ENCODE measurements at places on chromosomes 11 and 22.

DNA sequence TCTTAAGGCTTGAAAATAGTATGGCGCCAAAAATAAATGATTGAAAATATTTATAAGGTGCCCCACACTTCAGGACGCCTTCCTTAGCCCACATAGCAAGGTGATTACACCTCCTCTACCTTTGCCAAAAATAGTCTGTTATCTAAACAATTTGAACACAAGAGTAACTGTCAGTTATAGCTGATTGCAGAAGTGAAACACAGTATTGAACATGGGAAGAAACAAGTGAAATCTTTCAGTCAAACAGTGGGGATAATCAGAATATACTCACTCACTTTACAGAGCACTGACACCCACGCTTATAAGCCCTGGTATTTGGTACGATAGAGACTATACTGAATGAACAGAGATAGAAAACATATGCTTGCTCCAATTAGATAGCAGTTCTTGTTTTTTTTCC, 203.1 kb downstream of the RAB38 start:
- no peak for DNase-seq

- DNase-seq, result no peak
These were observed 115.2 kb downstream of the CEP164 start for GRCh38 chr11:117442869-117443239.

DNA sequence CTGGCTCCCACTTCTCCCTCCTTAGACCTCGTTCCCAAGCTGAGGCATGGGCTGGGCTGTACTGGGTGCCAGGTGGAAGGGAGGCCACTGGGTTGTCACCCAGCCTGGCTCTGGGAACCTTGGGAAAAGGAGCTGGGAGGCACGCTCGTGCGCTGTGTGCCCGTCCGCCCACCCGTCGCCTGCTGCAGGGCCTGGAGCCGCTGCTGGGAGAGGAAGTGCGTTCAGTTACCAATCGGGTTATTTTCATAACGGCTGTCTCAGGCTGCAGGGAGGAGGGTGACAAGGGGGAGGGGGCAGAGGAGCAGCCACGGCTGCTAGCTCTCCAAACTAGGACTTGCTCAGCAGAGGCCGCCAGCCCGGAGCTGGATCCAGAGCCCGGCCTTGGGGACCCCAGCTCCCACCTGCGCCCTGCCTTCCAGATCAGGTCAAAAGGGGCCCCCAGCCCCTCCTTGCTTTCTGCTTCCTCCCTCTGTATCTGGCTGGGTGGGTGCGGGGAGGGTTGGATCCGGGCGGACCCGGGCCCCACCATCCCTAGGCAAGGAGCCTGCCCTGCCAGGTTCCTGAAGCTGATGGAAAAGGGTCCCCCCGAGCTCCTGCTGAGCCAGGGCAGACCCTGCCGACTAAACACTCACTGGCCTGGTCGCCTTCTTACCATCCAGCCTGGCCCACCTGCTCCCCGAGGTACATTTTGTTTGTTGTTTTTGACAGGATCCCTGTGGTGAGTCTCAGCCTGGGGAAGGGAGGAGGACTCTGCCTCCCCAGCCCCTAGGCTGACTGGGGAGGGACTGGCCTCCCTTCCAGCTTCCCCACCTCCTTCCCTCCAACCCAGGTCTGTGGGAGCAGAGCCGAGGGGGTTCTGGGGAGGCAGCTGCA, 14.3 kb downstream of the DGKZ start:
- no peak for DNase-seq

DNA sequence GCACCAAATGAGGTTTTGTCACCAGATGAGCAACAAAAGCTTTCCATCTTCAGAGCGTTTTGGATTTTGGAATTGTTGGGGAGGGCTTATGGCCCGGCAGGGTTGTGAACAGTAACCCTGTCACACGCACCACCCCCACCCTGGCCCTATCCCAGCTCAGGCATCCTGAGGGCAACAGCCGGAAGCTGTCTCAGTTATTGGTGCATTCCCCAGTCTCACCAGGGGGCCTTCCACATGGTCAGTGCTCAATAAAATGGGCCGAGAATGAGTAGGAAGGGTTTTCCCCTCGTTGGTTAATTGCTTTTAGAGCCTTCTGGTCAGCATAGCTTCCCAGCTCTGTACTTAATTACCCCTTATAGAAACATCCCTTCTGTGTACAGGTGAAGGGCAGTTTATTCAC, 46.0 kb downstream of the LRP5 start:
- DNase-seq, result no peak

DNA sequence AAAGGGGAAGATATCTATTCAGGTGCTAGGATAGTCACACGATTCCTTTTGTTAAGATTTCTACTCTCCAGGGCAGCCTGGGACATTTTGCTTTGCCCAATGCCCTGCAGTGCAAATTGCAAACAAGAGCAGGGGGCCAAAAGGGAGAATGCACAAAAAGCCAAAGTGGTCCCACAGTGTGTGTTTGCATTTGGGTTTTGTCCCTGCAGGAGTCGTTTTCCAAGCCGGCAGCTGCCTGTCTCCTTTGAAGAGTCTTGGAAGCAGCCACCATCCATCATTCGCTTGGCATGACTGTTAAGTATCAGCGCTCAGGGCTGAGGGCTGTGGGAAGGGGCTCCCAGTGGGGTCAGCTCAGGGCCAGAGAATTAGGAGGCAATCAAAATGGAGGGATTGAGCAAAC, 184.7 kb downstream of the MIAT start:
- no peak for DNase-seq

DNA sequence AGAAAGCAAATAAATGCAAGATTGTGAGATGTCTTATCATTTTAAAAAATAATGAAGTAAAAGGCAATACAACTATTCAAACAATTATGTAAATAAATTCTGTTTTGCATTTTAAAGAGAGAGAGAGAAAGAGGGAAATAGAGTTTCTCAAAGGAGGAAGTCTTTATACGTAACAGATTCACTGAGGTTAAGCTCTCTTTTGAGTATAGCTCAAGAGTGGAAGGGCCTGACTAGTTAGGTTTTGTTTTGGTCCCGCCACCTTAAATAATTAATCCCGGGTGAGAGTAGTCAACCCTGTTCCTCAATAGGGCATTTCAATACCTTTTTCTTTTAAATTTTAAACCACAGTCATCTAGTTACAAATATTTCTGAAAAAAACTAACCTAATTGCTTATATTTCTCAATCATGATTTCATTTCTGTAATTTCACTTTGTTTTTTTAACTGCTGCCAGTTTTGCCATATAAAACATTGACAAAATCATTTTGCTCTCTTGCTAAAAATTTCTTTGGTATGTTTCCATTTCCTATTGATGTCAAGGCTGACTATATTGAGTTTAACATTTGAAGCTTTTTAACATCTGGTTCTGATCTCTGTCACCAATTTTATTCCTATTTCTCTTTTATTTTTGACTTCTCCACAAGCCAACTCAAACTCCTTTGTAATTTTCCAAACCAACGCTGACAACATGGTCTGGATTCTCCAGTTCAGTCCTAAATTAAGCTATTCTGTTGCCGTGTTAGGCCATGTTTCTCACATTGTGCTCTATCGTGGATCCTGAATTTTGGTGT, 10.3 kb downstream of the OR10D3 start:
- no peak for DNase-seq

GRCh38 chr11:133619973-133620372, 87.7 kb upstream of the OPCML start:
- DNase-seq, result no peak

DNA sequence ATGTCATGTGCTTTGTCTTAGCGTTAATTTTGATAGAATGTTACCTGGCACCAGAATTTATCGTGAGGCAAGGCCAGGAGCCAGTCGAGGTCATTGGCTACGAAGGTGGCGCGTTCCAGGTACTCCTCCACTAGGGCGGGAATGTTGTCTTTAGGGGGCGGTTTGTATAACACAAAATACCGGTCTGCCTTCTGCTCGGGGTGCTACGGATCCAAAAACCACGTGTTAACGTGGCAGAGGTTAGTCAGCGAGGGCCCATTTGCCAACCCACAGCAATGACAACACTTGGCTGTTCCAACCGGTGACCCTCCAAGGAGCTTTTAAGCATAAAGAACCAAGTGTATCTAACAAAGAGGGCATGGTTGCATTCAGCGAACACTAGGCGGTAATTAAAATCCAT, 12.5 kb downstream of the ASCC2 start:
- DNase-seq, result no peak

All from cortex of kidney (tissue), 1 donor.